ENCODE measurements at places on chromosomes 12 and 14.

- no peak for DNase-seq
Measured at GRCh38 chr14:57383125-57383745, 7.2 kb upstream of the NAA30 start.

DNA sequence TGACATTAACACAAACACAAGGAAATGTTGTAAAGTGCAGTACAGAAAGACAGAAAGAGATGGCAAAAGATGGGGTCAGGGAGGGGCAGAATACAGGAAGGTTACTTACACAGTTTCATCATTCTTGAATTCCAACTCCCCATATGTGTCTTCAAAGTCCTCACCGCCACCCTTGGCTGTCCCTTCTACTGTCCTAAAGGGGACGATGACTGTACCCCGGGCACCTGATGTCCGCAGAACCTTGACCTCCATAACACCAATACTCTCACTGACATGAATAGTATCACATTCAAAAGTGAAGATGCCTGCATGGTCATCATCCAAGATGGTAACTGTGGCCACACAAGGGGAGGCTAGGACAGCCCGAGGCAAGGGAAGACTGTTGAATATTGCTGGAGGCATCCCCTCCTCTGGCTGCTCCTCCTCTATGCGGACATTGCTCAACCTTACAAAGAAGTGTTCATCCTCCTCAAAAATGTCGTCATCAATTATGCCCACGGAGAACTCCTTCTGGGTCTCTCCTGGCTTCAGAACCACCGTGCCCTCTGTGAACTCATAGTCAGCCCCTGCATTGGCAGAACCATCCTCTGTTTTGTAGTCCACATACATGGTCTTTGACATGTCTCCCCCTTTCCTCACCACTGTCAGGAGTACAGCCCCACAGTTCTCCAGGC, 22.1 kb downstream of the SLC8A3 start:
- no peak for DNase-seq

DNA sequence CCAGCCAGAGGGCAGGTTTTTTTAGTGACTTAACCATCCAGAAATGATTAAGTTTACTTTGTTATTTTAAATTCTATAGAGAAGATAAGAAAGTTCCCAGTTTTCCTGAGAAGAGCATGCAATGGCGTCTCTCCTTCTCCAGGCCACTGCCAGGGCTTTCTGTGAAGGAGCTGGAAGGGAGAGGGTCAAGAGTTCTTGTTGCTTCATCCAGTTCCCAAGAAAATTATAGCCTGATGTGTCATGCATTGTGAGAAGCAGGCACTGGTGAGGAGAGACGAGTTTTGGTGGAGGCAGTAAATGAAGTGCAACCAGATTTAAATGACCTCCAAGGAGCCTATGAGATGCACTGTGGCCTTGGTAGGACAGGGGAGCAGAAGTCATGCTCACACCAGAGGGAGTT, 14.2 kb downstream of the ELK3 start:
- no peak for DNase-seq

- no peak for DNase-seq
Measured at GRCh38 chr14:99156090-99156425, 115.9 kb downstream of the BCL11B start.

GRCh38 chr12:89363084-89363483, 10.8 kb upstream of the DUSP6 start:
- DNase-seq, result no peak

- DNase-seq, result no peak
Measured at GRCh38 chr14:30196861-30197260, 269.2 kb upstream of the PRKD1 start.

DNA sequence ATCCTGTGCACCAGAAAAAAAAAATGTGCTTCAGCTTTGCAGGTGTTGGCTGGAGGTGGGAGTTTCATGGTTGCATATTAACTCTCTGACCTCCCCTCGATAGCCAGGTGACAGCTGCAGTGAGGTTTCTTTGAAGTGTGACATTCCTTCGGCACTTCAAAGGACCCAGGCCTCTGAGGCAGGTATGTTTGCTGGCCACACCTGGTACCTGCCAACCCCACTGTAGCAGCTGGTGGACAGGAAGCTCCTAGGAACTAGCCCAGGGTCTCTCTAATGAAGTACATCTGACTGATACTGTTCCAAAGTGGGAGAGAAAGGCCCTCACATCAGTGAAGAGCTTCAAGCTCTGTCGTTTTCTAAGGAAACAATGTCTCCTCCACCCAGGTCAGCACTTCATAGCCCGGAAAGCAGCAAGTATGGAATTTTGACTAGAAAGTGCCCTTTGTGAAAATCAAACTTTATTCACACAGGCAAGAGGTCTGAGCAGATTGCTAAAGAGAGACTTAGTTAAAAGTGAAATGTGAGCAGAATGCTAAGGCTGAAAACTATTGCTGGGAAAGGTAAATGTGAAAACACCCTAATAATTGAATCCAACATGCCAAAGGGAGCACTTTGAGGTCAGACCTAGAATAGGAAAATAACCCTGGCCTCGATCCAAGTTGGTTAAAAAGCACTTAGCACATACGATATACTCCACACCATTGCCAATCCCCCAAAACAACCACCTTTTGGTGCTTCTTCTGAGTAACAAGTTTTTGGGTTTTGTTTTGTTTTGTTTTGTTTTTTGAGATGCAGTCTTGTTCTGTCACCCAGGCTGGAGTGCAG, 71.3 kb downstream of the PHLDA1 start:
- DNase-seq, result no peak

GRCh38 chr12:107404981-107405380, 280.6 kb upstream of the PWP1 start:
- DNase-seq, result no peak

- no peak for DNase-seq
Measured at GRCh38 chr12:60834806-60835205, 1239.0 kb downstream of the SLC16A7 start.

DNA sequence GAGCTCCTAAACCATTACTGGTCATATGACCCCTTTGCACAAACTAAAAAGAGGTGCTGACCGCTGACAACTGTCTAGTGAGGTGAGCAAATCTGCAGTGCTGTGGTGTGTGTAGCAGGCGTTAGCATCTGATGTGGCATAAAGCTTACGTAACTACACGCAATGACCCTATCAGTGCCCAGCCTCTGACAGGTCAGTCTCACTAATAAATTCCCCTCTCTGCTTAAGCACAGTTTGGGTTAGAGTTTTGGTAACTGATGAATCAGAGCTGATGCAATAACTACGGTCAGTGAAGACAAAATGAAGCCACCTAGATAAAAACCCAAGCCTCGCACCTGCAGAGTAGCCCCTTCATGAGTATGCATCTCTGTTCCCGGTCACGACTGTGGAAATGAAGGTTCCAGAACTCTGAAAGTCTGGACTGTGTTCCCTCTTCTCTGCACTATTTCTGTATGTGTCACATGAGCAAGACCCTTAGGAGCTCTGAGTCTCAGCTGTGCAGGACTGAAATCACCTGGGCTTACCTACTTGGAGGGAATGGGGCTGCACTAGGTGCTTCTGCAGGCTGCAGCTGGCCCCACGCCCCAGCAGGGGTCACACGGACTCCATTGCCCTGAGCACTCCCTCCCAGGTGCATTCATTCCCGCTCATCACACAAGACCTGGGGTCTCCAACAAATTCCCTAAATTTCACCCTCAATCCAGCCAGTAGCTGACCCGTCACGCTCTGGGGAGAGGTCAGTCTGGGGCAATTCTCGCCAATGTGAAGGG, 54.4 kb downstream of the RIMBP2 start:
- no peak for DNase-seq

DNA sequence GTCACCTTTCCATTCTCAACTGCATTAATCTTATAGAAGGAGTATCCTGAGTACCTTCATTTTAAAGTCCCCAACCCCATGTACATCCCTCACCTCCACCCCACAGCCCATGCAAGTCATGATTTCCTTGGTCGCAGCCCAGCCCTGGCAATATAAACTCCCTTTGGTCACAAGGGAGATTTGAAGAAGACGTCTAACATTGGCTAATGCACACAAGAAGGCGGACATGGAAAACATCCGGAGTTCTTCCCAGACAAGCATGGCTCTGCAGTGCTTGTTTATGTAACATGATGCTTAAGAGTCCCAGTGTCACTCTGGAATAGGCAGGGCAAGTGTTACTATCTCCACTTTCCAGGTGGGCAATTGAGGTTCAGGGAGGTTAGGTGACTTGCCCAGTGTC, 277.6 kb downstream of the DPF3 start:
- DNase-seq, result no peak

DNA sequence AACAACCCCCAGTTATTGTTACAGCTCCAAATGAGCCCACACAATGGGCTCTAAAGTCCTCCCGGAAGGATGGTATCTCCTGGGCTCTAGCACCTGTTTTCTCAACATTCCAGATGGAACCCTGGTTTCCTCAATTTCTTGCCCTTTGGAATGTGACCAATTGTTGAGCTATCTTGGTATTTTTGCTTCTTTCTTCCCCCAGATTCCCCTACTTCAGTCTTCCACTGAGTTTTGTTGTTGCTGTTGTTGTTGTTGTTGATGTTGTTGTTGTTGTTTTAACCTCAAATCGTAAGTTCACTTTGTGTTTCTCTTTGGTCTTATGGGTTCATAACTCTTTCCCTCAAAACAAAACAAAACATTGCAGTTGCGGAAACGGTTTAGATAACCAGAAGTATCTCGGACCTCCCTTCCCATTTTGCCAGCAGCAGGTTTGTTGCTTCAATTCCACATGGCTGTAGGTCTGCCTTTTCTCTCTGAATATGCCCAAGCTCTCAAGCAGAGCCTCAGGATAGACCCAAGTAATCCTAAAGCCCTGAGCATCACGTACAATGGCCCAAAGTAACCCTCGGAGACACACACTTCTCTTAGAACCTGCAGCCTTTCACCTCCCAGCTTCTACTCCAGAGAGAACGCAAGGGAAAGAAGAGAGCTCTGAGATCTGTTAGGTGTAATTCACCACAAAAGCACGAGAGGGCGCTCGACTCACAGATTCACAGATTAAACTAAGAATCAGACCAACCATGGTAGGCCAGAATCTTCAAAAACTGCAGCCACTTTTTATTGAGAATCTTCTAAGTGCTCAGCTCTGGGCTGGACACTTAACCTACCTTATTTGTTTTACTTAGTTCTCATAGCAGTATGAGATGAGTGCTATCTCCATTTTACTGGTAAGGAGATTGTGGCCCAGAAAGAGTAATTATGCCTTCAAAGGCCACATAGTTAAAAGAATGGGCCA, 1.0 kb upstream of the DDX23 start:
- peak; percentile 73 for DNase-seq

DNA sequence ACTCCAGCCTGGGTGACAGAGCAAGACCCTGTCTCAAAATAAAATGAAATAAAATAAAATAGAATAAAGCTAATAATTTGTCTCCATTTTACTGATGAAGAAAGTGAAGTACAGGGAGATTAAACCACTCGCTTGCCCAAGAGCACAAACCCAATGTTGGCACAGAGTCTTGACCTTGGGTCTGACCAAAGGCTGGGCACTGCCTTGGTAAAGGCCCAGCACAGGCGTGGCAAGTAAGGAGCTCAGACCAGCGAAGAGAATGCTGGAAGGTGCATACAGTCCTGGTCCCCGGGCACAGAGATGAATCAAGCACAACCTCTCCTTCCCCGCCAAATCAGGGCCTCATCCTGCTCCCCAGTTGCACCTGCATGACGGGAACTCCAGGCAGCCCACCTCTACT, 26.9 kb downstream of the SCARB1 start:
- no peak for DNase-seq

Data from stimulated activated CD4-positive, alpha-beta T cell treated with anti-CD3 and anti-CD28 coated beads, Interleukin-12 subunit alpha, Interleukin-12 subunit beta, amount 100 ng/mL, for 24 hours (primary cell).